Right lobe of liver (tissue), 6 donors: ENCODE measurements at places on chromosomes 2 and 18. TPM values are rescaled to one million over a fixed set of nuclear protein-coding genes. Genes with fewer than 3 reads are reported as not detected.

INHBB gene
- total RNA-seq = 9.2 TPM

HSPE1 gene
- 96.8 TPM for total RNA-seq

BOLL gene
- not detected for total RNA-seq

FAM237A gene
- not detected for total RNA-seq

TFPI gene
- total RNA-seq = 157 TPM

HOXD3 gene
- not detected for total RNA-seq

UGT1A10 gene
- not detected for total RNA-seq

DQX1 gene
- not detected for total RNA-seq

DYNC1I2 gene
- total RNA-seq = 25.5 TPM

CHRND gene
- not detected for total RNA-seq

APLF gene
- 1.3 TPM for total RNA-seq

ASB18 gene
- total RNA-seq = not detected

NTSR2 gene
- not detected for total RNA-seq

STAT4 gene
- total RNA-seq = 6.1 TPM

DUSP2 gene
- total RNA-seq = 1.7 TPM
